CD4-positive, alpha-beta T cell treated with Interferon gamma for 1 hour (primary cell): ENCODE measurements at places on chromosomes 12 and 14.

DNA sequence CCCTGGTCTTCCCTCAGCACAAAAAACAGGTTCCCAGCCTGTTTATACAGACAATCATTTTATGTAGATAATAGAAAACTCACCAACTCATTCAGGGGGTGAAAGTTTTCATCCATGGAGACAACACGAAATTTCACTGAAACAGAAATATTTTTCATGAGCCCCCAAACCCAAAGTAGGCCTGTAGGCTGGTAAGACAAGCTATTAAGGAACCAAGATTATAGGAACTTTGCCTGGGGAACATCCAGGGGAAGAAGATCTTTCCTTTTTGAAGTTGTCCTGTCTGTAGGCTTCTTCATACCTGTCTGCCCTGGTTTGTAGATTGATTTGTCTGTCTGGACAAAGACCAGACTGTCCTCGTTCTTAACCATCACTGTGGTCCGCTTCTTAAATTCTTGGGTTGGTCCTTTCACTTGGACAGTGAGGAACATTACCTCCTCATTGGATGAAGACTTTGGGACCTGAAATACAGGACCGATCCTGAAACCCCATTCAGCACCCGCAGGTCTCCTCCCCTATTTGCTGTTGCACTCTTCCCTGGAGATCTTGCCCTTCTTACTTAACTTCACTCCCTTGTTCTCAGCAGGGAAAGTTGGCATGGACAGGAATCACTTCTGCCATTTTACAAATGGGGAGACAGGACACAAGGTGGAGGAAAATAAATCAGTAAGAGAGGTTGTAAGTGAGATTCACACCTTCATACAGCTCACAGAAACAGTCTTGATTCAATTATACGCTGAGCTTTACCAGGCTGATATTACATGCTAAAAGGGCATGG is 3.5 kb downstream of the A2M start:
- no peak for DNase-seq

DNA sequence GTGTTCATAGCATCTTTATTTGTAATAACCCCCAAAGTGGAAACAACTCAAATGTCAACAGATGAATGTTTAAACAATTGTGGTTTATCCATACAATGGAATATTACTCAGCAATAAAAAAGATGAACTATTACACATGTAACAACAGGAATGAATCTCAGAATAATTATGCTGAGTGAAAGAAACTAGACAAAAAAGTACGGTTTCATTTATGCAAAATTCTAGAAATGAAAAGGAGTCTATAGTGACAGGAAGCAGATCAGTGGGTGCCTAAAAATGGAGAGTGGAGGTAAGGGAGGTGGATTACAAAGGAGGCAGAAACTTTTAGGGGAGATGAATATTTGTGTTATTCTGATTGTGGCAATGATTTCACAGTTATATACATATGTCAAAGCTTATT is 4.8 kb downstream of the PRKCH start:
- DNase-seq = no peak

DNA sequence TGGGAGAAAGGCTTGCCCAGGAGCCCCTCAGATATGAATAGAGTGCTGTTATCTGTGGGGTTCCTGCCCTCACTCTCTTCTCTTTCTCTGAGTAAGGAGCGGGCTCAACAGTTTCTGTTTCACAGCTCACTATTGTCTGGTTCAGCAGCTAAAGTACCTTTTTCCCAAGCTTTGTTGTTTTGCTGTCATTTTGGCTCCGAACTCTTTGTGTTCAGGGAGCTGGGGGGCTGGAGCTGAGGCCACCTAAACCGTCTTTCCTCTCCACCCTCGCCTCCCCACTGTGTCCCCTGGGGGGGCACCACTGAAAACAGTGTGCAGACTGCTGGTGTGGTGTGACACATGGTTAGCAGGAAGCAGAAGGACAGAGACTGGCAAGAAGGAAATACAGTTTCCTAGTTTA is 51.4 kb downstream of the FBXW8 start:
- no peak for DNase-seq

DNA sequence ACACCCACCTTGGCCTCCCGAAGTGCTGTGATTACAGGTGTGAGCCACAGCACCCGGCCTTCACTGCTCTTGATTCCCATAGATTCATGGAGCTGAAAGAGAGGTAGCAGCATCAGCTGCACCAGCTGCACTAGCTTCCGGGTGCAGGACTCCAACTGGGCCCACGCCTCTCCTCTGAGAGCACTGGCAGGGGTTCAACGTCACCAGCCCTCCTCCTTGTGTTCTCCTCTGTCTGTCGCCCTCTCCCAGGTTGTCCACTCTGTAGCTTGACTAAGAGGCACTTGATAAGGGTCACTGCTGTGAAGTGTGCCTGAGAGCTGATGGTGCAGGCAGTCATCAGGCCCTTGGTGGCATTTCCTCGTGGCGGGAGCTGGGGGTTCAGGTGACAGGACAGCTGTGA is 28.3 kb downstream of the MLXIP start:
- no peak for DNase-seq

DNA sequence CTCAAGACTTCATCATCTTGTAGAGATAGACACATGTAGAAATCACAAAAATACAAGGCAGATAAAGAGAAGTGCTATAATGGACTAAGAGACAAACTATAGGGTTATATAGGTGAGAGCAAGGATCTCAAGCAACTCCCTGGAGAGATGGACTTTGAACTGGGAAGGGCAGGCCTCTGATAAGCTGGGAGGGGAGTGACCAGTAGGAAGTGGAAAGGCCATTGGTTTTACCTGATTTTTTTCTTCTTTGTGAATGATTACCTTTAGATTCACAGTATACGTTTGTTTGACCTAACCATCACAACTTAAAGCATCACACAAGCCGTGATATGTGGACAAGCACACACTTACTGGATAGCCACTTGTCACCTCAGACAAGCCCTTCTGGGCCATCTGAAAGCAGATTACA is 5.2 kb upstream of the TEP1 start:
- no peak for DNase-seq

DNA sequence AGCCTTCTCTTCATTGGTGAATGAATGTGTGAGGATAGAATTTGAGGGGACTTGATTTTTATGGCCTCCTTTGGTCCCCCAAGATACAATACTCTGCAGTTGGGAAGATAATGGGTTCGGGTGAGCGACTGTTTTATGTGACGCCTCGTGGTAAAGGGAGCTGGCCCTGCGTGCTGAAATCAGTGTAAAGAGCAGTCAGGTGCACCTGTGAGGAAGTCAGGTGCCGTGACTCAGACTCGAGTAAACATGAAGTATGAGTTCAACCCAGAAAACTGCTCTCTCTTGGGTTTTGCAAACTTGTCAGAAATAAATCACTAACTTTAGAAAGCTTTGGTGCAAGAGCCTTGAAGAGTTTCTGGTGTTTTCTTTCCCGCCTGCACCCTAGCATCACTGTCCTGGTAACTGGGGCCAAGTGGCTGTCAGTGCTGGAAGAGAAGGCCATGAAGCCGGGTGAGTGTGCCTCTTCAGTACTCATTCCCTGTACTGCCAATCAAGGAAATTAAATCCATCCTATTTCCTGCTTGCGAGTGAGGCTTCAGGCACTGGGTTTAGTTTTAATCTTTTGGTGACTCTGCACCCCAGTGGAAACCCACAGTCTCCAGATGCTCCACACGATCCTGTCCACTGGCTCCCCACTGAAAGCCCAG is 59.2 kb downstream of the AACS start:
- DNase-seq = no peak

GRCh38 chr12:121530600-121531355 is 50.0 kb downstream of the KDM2B start:
- DNase-seq = peak; percentile 76

DNA sequence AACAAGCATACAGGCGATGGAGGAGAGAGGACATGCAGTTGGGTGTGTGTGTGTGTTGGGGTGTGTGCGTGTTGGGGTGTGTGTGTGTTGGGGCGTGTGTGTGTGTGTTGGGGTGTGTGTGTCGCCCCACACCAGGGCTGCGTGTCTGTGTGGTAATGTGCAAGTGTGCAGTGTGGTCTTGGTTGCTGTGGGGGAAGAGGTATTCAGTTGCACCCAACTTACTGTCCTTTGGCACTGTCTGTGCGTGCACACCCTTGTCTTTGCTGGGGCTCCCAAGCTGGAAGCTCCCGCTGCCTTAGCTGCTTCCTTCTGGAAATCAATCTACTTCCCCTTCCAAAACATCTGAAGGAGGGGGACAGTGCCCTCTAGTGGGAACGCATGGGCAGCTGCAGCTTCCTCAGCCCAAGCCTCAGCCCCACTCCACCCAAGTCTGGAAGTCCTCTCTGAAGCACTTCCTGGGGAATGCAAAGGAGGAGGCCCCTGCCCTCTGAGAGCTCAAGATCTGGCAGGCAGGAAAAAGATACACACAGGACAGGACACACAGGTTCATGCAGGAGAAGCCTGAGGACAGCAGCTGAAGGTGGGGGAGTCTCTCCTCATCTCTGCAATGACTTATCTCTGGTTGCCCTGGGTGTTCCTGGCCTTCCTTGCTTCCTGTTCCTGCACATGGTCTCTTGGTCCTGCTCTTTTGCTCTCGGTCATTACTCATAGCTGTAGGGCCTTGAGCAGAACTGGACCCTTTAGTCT is 13.1 kb downstream of the ASIC1 start:
- DNase-seq = peak; percentile 56

DNA sequence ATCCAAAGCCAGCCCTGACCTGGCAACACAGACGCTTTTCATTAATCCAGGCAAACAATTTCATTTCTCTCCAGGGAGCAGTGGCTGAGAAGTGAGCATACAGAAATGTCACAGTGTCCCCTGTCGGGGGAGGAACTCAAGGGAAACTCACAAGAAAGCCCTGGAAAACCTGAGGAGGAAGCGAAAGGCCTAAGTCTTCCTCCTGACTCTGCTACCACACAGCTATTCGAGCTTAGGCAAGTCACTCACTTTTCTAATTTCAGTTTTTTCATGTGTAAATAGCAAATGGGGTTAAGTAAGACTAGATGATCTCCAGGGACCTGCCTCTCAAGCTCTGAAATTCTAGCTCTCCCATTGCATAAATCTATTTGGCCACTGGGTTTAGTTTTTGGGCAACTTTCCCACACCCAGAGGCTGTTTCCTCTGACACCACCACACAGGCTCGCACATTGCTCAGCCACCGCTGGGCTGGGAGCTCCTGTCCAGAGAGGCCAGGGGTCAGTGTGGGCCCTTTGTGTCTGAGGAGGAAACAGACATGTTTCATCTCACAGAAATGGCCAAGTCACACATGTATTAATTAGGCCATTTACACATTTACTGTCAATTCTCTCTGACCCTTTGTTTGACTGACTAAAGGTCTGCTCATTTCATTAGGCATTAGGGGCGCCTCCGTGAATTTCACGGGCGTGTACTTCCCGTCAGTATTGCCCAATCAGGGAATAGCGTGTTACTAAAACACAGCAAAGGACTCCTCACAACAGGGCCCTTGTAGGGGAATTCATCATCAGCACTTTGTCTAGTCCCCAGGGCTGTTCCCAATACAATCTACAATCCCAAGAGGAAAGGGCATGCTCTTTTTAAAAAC is 9.8 kb upstream of the PNMA1 start:
- no peak for DNase-seq

DNA sequence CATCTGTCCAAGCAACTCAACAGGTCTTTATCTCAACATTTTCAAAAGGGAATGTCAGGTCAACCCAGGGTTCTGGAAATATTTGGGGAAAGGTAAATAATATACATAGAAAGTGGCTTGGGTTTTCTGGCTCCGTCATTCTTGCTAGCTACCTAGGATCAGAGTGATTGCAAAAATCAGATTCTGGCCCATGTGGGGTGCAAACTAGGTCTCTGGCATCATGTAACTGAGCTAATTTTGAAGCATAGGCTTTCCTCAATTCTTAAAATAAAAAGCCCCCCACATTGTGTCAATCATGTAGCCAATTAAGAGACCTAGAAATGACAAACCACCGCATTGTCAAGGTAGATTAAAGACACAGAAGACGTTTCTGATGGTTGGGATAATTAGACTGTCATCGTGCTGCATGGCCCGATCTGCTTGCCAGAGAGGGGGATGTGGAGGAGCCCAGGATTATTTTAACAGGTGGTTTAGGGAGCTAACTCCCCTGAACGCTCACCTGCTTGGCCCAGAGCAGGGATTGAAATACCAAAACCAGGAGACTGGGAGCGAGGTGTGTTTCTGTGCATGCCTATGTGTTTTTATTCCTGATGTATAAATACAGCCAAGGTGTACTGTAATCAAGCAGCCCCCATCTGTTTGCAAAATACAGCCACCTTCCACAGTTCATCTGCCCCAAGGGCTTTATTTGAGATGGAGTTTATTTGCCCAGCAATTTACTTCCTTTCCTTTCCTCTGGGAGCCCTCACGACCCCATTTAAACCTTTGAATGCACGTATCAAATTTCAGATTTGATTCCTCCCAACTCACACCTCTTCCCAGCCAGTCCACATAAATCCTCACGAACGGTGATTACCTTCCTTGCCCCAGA is 189.5 kb downstream of the TTC8 start:
- no peak for DNase-seq
